ENCODE measurements at places on chromosomes 12 and 14.
A peak's percentile ranks its signal among the peaks of the same experiment; 100 is the strongest.

- peak; percentile 75 for DNase-seq
Observed at GRCh38 chr12:6312529-6313325, 2.2 kb downstream of the PLEKHG6 start.

- DNase-seq = no peak
Observed at GRCh38 chr12:3574986-3575385, 84.0 kb downstream of the PRMT8 start.

- DNase-seq = no peak
Observed at GRCh38 chr14:34701808-34702207, 12.6 kb downstream of the CFL2 start.

- no peak for DNase-seq
Observed at GRCh38 chr12:88435334-88436076, 144.8 kb downstream of the KITLG start.

DNA sequence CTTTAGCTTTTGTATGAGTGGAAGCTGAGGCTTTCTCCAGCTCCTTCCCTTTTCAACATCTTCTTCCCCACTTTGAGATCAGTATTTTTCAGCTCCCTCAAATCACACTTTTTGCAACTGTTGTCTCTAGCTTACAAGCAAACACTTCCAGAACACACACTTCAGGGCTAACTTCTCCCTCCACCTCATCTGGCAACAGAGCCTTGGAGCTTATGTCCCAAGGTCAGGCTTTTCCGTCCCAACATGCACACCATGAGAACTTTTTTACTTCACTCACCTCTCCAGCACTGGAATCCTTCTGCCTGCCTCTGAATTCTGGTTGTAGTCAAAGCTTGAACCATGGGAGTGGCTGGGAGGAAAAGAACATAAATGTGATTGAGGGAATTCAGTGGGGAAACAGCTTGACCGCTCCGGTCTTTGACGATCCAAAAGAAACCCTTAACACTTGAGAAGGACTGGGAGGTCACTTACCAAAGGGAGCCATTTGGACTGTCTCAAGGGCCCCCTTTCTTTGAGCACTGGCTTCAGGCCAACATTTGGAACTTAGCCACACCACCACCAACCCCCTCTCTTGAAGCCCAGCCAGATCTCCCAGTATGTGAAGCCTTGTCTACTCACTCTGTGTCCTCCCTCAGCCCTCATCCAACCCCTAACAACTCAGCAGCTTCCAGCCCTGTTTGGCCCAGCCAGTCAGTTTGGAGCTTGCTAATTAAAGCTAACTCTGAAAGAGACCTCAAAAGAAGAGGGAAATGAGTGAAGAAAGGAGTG, 3.9 kb upstream of the BLOC1S1 start:
- DNase-seq = no peak

- no peak for DNase-seq
Observed at GRCh38 chr12:22238211-22238610, 96.3 kb downstream of the ST8SIA1 start.
